Right lobe of liver (tissue), 6 donors: ENCODE measurements at places on chromosomes 5 and 9. TPM values are rescaled to one million over a fixed set of nuclear protein-coding genes. Genes with fewer than 3 reads are reported as not detected.

Gene STPG3
- not detected for total RNA-seq

Gene TMOD1
- 12.2 TPM for total RNA-seq

Gene STK32A
- total RNA-seq = not detected

Gene TXNDC8
- not detected for total RNA-seq

Gene DMGDH
- 105 TPM for total RNA-seq

Gene FAM169A
- 7.5 TPM for total RNA-seq

Gene IRGM
- total RNA-seq = not detected

Gene DMRT3
- total RNA-seq = not detected

Gene SLC4A9
- not detected for total RNA-seq

Gene ITGA2
- total RNA-seq = 0.11 TPM

Gene PCDHGB4
- total RNA-seq = 2.3 TPM

Gene DNAJC18
- total RNA-seq = 2.9 TPM

Gene SLC25A51
- 8.8 TPM for total RNA-seq

Gene SERF1B
- 11.4 TPM for total RNA-seq

Gene ENC1
- 4.5 TPM for total RNA-seq

Gene SLC30A5
- 22.3 TPM for total RNA-seq

DNA sequence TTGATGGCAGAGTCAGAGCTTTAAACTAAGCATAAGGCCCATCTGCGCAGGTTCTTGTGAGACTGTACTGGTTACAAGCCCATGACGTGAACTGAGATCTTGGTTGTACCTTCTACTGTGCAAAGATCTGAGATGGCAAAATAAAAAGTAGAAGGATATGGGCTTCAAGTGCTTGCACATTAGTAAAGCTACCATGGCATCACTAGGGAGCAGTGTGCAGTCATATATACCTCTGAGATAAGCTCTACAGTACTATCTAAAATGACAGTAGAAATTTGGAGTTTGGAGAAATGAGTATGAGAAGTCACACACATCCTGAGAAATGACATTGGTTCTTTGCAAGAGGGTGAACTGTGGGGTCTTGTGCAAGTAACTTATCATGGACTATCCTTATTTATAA lies 408.2 kb upstream of the PRR16 start:
- no peak for DNase-seq

GRCh38 chr5:97102010-97102470 lies 40.4 kb downstream of the LIX1 start:
- no peak for DNase-seq

DNA sequence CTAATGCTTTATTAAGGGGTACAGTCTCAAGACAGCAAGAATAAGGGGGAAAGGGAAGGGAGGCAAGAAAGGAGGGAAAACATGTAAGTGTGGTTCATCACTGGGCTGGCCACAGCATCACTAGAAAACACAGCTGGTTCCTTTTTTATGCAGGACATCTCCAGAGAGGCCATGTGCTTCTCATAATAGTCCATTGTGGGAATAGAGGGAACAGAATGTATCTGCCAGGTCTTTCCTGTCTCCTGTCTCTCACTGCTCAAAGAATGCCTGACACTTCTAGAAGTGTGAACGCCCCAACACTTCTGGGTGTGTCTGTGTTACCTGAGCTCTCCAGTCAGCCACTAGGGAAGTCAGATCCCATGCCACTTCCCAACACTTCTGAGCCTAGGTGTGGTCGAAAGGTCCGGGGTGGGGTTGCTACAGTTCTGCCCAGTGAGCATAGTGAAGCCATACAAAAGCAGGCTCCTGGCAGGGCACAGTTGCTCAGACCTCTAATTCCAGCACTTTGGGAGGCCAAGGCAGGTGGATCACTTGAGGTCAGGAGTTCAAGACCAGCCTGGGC lies 255.6 kb upstream of the SLC30A5 start:
- DNase-seq = no peak

DNA sequence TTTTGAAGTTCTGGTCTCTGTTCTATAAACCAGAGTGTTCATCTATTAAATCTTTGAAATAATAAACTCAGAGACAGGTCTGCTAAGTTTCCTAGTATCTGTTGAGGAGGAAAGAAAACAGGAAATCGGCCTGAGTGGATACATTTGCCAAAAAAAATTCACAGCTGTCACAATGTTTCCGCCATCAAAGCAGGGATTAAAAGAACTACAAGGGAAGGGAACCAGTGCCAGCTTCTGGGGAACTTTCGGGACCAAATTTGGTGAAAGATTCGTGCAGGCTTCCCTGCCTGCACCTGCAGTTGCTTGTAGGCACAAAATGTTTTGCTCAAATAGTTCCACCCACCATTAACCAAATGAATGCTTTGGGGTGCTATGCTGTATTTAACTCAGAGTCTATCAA lies 267.5 kb downstream of the MSX2 start:
- DNase-seq = no peak

- no peak for DNase-seq
Measured at GRCh38 chr5:123090661-123091297, 1.7 kb downstream of the PRDM6 start.

- no peak for DNase-seq
Measured at GRCh38 chr5:154541553-154541952, 63.5 kb upstream of the HAND1 start.

DNA sequence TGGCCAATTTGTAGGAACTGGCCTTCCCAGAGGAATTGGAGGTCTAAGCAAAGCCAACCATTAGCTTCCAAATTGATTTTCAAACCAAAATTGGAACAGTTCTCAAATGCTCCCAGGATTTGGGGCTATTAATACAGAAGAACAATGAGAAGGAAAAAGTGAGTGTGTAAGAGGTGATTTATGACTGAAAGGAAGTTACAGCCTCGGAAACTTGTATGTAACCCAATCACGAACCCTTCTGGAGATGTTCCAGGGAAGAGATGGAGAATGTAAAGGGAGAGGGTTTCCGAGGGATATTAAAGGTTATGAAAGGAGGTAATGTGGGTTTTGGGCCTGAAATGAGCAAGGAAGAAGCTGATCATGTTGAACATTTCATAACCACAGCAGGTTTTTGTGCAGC lies 93.2 kb upstream of the CXCL14 start:
- no peak for DNase-seq

GRCh38 chr5:126746290-126746689 lies 30.6 kb upstream of the LMNB1 start:
- DNase-seq = no peak

GRCh38 chr9:121797081-121797480 lies 145.6 kb downstream of the DAB2IP start:
- no peak for DNase-seq

- no peak for DNase-seq
Measured at GRCh38 chr5:7186818-7187217, 209.1 kb upstream of the ADCY2 start.

DNA sequence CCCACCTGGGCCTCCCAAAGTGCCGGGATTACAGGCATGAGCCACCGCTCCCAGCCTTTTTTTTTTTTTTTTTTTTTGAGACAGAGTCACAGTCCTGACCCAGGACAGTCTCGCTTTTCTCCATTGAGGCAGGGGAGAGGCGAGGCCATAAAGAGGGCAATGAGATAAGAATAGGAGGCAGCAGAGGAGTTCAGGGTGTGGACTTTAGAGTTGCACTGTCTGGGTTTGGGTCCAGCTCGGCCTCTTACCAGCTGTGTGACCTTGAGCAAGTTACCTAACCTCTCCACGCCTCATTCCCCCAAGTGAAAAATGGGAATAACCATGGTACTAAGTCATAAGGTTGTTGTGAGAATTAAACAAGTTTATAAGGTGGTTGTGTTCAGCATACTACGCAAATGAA lies 24.6 kb upstream of the ANKH start:
- DNase-seq = no peak

DNA sequence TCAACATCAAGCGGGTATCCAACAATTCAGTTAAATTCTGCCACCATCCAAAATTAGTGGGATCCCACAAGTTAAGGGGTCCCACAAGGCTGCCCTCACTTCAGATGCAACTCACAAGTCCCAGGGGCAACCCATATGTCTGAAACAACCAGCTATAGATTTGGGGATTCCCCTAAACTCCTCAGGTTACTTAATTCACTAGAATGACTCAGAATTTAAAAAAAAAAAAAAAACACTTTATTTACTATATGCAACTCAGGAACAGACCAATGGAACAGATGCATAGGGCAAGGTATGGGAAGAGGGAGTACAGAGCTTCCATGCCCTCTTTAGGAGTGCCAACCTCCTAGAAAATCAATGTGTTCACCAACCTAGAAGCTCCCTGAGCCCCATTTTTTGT lies 15.1 kb downstream of the AUH start:
- no peak for DNase-seq

- no peak for DNase-seq
Measured at GRCh38 chr5:170846416-170846815, 15.4 kb upstream of the RANBP17 start.

GRCh38 chr5:149325894-149326293 lies 19.4 kb upstream of the GRPEL2 start:
- DNase-seq = no peak

- no peak for DNase-seq
Measured at GRCh38 chr5:1227667-1228066, 2.5 kb downstream of the SLC6A18 start.

DNA sequence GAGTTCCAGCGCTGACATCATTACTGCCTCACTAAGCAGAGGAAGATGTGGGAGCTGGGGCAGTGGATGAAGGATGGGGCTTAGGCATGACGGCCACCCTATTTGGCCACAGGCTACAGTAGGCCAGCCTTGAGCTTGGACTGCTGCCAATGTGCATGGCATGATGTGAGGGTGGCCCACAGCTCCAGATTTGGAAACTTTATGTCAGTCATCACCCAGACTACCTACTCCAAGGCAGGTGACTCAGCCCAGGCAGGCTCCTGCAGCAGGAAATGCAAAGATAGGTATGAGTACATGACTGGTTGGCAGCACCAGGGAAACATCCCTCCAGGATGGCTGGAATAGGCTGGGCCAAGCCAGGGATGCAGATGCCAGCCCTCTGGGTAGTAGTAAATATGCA lies 303.6 kb downstream of the SPOCK1 start:
- DNase-seq = no peak

DNA sequence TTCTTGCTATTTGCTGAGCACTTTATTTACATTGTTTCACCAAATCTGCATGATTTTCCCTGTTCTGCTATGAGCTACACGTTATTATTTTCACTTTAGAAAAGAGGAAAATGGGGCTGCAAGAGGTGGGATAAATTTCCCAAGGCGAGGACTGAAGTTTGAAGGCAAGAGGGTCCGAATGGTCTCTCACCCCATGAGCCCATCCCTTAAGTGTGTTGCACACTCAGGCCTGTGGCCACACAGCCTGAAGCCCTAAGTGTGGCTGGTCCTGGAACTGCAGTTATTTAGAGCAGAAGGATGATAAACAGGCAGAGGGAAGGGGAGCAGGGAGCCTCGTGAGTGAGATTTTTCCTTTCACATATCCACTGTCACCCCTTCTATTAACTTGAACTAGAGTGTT lies 7.8 kb downstream of the PDE8B start:
- no peak for DNase-seq
